ENCODE measurements at places on chromosomes 6 and 20.

DNA sequence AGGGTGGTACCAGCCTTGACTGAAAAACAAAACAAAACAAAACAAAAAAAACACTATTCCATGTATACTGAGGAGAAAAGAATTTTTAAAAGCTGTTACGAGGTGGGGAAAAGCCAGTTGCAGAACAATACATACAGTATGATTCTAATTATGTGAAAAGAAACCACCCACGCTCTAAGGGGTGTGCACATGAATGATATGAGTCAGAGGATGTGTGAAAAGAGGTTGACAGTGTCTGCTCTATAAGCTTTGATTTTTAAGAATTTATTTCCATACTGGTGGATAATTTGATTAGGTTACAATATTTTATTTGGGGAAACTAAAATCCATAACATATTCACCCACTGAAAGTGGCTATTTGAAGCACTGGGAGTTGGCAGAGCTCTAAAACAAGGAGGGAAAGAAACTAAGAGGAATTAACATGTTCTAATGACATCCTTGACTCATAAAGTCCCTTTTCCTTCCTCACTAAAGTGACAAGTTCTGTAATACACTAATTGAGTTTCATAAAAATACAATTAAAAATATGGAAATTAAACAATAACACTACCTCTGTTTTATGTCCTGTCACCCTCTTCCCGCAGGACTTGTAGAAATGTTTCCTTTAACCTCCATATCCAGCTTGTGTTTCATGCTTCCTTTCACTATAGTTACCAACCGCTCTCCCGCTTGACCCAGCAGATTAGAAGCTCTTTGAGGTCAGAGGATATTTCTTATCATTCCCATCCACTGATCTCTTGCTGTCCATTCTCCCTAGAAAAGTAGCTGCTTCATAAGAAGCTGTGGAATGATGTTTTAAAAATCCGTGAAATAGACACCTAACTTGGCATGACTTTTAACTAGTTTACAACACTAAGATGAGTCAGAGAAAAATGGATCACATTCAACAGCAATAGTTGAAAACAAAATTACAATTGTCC lies 118.6 kb upstream of the CCDC28A start:
- no peak for DNase-seq

- DNase-seq: no peak
These were observed 154.6 kb upstream of the AHI1 start for GRCh38 chr6:135651964-135652755.

DNA sequence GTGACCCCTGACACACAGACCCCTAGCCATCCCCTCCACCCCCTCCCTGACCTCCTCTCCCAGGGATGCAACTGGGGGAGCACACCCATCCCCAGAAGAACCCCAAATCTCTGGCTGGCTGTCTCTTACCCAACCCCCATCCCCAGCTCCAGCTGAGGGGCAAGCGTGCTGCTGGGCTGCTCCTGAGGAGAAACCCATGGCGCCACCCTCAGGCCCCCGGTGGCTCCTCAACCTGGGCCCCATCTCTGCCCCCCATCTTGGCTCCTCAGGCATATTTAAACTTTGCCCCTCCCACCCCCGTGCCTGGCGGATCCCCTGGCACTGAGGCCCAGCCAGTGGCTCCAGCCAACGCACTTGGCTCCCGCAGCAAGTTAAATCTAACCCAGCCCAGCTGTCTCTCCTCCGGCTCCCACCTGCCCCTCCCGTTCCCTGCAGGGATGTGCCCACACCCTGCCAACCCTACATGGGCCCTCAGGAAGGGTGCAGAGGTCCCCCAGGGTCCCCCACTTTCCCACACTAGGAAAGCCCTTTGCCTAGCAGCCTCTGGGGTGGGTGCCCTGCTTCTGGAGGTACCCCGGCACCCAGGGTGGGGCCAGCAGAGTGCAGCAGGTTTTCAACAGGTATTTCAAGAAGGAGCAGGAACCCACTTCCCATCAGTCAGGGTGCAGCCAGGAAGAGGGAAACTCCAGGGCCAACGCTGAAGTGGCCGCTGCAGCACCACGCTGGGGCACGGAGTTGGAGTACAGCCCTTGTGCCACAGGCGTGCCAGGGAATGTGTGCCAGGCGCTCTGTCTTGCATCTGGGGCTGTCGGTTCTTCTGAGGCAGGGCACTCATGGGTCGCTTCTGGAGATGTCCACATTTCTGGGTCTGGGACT lies 5.3 kb upstream of the OSBPL2 start:
- no peak for DNase-seq

GRCh38 chr6:168152306-168152963 lies 73.4 kb upstream of the FRMD1 start:
- no peak for DNase-seq

DNA sequence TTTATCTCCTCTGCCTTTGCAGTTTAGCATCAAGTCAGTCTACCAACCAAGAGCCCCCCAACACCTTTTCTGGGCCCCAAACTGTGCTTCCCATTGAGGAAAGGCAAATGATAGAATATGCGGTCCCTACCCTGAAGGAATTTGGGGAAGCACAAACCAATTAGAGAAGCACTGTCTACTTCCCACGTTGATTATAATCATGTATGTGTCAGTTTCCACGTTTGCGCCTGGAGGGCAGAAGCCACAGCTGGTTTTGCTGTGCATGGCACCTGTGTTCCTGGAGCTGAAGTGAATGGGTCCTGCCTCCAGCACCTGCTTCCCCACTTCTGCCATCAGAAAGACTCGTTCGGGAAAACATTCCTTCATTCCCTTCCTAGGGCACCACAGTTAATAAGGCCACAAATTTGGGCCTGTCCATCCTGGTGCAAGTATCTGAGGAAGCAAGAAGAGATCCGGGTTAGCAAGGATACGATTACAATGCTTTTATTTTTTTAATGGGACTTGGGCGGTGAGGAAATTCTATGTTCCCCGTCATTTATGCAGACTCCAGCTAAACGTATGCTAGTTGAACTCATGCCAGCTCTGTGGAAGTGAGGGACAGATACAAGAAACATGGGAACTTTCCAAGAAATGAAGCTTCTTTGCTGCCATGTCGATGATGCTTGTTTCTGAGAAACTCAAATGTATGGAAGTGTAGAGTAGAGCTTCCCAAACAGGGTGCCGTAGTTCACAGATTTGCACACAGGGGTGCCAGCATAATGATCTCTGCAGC lies 333.5 kb downstream of the NRN1 start:
- DNase-seq: no peak

GRCh38 chr6:138601128-138601527 lies 101.8 kb upstream of the NHSL1 start:
- DNase-seq: no peak

DNA sequence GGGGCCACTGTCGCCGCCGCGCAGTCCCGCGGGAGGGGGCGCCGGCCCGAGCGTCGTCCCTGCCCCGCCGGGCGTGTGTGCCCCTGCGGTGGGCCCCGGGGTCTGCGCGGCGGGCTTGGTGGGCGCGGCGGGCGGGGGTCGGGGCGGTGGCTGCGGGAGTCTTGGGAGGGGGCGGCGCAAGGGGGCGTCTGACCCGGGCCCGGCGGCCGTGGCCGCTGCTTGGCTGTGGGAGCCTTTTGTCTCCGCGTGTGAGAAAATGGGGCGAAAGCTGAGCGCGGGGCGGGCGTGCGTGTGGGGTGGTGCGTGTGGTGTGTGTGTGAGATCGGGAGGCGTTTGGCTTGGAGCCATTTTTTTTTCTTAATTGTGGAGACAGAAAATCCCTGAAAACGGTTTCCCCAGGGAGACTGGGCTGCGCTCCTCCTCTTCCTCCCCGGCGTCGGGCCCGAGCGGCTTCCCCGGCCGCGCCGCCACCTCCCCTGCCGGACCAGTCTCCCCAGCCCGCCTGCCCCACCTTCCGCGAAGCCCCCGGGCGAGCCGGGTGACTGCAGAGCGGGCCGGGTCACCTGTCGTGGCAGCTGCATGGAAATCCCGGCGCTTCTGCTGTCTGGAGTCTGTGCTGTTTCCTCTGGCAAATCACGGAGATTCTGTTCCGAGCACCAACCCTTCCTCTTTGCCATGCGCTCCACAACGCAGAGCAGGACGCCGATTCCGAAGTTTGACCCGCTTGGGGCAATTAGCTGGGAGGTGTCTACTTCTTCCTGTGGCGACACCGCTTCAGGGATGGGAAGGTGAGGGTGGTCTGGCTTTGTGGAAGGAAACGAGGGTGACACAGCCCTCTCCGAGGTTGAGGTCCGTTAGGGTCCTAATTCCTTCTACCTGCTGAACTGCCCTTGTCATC lies 64.4 kb downstream of the GTF2H5 start:
- DNase-seq: peak; percentile 68

DNA sequence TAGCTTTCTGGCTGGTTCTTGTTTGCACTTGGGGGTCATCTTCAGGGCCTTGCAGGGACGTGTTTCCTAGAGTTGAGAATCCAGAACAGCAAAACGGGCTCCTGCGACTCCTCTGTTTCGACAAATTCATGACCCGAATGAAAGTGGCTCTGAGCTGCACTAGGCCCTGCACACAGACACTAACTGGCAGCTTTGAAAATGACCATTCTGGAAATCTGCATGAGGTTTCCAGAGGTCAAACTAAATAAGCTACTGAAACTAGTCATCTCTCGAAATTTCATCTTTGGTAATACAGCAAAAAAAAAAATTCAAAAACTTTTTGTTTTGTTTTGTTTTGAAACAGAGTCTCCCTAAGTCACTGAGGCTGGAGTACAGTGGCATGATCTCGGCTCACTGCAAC lies 15.5 kb upstream of the BMP7 start:
- no peak for DNase-seq

DNA sequence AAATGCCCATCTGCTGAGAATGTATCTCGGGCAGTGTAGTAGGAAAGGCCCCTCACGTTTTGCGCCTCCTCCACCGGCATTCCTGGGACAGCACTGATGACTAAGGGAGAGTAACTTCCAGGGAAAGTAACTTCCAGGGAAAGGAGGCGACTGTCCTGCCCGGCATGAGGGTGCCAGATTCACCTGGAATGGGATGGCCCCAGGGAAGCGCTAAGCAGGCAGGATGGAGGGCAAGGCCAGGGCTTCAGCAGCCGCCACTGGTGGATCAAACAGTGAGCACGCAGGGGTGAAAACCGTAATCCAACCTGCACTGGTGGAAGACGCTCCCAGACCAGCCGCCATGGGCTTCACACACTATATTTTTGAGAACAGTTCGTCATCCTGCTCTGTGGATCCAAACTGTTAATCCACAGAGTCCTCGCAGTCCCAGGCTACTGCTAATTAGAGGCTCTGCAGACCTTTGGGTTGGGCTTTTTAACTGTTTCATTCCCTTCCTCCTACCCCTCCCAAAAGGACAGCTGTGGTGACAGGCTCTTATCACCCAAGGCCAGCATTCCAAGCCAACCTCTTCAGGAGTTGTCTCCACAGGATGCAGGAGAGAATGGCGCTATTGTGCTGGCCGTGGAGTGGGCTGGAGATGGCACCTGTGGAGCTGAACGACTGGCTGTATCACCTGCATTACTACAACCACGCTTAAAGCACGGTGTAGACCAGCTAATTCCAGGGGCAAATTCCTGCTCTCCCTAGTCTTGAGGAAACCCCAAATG lies 178.9 kb downstream of the DLL1 start:
- DNase-seq: no peak

DNA sequence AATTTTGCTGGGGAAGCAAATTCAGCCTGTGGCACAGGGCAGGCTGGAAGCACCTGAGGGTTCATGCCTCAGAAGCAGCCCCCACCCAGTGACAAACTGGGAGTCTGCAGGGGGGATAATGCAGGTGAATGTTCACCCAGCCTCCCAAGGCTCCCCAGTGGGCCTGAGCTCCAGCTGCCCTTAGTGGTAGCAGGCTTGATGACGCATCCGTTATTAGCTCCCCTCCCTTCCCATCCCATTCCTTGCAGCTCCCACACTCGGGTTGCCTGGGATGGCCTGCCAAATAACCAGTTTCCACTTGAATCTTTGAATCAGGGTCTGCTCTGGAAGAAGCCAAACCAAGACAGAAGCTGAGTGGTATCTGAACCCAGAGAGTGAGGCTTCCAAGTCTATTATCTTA lies 15.8 kb downstream of the KCNK15 start:
- no peak for DNase-seq

GRCh38 chr20:49762940-49763766 lies 49.5 kb upstream of the B4GALT5 start:
- DNase-seq: no peak

- DNase-seq: no peak
These were observed 135.1 kb downstream of the QRSL1 start for GRCh38 chr6:106764353-106764980.

GRCh38 chr6:111651185-111652034 lies 45.7 kb upstream of the TRAF3IP2 start:
- no peak for DNase-seq

DNA sequence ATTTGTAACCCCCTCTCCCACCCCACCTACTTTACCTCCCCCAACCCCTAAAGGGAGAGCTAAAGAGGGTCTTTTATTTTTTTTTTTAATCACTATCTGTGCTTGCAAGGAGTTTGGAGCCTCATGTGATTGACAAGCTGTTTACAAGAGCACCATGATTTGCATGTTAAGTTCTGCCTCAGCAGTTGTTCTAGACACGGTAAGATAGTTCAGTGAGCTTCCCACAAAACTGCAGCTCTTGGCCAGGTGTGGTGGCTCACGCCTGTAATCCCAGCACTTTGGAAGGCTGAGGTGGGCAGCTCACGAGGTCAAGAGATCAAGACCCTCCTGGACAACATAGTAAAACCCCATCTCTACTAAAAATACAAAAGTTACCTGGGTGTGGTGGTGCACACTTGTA lies 5.0 kb upstream of the PXDC1 start:
- DNase-seq: no peak

- no peak for DNase-seq
These were observed 89.1 kb upstream of the TOX2 start for GRCh38 chr20:43825581-43825980.

GRCh38 chr20:20740541-20740940 lies 28.1 kb upstream of the RALGAPA2 start:
- no peak for DNase-seq

DNA sequence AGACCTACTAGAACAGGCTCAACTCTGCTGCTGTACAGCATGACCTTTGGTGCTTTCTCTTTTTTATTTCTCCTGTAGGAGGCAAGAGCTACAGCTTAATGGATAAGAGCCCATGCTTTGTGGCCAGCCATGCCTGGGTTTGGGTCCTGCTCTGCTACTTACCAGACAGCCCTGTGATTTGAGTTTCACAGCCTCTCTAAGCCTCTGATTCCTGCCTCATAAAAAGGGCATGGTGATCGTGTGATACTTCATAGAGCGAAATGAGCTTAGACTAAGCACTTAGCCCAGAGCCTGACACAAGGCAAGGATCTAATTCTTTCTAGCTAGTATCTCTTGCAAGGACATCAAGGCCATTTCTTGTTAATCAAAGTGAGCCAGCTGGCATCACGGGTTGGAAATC lies 19.3 kb upstream of the PDE7B start:
- DNase-seq: no peak

GRCh38 chr6:40442591-40442990 lies 144.6 kb downstream of the LRFN2 start:
- no peak for DNase-seq

- no peak for DNase-seq
These were observed 34.7 kb upstream of the TBXT start for GRCh38 chr6:166202321-166202733.

- DNase-seq: no peak
These were observed 745.1 kb upstream of the MARCKS start for GRCh38 chr6:113112086-113112485.

DNA sequence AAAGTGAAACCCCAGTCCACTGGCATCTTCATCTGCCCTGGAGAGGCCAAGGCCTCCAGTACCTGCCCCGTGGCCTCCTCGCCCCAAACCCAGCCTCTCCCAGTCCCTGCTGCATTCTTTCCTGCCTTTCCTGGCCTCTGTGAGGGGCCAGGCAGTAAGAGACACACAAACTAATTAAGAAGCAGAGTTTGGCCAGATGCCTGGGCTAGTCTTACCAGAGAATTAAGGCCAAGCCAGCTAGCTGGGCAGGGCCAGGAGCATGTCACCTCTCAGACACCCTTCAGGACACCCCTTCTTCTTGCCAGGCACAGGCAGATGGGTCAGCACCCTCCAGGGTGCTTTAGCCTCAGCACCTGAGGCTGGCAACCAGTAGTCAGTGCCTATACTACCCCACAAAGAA lies 2.4 kb downstream of the MDGA1 start:
- DNase-seq: peak; percentile 67

All from G401 (cell line).